Lung (tissue), 17 donors: ENCODE measurements at places on chromosomes 6 and 20. TPM values are rescaled to one million over a fixed set of nuclear protein-coding genes. Genes with fewer than 3 reads are reported as not detected.
A peak's percentile ranks its signal among the peaks of the same experiment; 100 is the strongest.

Gene BTBD3
- polyA plus RNA-seq: 12.5 TPM

DNA sequence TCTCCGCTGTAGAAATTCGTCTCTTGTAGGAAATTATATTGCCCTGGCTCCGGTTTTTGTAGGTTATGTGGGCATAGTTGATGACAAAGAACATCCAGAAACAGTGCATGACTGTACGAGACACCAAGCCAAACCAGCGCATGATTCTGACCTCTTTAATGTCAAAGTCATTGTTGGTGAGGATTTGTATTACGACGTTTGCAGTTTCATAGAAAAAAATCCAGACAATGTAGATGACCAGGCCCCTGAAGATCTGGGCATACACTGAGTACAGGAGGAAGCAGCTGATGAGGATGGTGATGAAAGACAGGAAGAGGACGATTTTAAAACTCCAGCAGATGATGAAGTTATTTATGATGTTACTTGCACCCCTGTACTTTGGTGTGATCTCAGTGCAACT is 39.1 kb upstream of the TBC1D22B start:
- DNase-seq: no peak

GRCh38 chr20:51062065-51062464 is 39.2 kb upstream of the KCNG1 start:
- DNase-seq: no peak

GRCh38 chr6:159828074-159828473 is 28.0 kb downstream of the PNLDC1 start:
- no peak for DNase-seq

Gene OR2H2
- polyA plus RNA-seq: not detected

Gene FAXC
- polyA plus RNA-seq: 4.0 TPM

- DNase-seq: peak; percentile 69
Measured at GRCh38 chr6:147204060-147204785, at the start of gene STXBP5. TSS of gene STXBP5 (plus strand) at chr6:147204417. CDS start at chr6:147204533, 116 bp downstream.

DNA sequence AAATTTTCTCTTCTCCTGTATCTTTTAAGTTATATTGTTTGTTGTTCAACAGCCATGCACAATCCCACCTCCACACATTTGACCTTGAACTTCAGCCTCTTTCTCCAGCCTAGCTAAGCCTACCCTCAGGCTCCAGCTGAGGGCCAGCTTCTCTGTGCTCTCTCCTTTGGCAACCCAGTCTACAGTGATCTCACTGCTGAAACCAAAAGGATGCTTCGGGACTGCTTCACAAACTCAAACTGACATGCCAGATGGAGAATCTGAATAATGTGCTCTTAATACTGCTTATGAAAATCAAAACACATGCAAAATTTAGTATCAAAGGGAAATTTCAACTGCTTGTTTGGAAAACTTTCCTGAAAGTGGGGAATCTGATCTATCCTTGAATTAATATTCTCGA is 16.1 kb upstream of the RIN2 start:
- no peak for DNase-seq

DNA sequence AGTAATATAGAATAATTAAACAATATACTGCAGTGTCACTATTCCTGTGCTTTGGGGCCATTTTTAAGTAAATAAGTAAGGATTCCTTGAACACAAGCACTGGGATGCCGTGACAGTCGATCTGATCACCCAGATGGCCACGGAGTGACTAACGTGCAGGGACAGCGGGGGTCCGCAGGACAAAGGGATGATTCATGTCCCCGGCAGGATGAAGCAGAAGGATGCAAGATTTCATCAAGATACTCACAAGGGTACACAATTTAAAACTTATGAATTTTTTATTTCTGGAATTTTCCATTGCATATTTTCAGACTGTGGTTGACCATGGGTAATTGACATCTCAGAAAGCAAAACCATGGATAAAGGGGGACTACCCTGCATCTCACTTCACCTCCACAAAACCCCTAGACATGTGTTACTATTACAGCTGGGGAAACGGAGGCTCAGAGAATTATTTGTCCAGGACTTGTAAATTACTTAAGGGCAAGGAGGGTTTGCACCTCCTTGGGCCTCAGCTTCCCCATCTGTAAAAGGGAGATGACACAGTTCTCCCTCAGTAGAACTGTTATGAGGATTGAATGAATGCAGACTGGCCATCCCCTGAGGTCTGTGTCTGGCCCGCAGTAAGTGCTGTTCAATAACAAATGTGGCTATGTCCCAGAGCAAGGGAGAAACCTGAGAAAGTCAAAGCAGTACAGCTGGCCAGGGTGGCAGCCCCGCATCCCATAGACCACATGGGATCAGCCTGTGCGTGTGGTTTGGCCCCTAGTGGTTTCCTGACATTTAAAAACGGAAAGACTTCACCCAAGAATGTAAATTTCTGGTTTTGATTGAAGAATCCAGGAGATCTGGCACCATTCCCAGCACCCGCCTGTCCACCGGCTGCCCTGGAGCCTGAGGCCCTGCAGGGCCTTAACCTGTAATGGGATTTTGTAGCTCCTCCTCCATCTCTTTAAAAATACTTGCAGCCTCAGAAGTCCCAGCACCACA is 235.5 kb downstream of the BMP7 start:
- DNase-seq: peak; percentile 37

- no peak for DNase-seq
Measured at GRCh38 chr6:140602431-140603248, 1228.2 kb upstream of the CITED2 start.

Gene CLPSL2
- polyA plus RNA-seq: not detected

Gene KCNB1
- polyA plus RNA-seq: 0.24 TPM

DNA sequence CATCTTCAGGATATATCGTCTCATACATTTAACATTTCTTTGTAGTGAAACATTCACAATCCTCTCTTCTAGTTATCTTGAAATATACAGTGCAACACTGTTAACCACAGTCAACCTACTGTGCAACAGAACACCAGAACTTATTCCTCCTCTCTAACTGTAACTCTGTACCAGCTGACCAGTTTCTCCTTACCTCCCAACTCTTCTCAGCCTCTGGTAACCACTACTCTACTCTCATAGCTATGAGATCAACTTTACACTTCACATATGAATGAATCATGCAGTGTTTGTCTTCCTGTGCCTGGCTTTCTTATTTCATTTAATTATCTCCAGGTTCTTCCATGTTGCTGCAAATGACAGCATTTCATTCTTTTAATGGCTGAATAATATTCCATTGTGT is 337.6 kb downstream of the BTBD9 start:
- DNase-seq: no peak

Gene RRAGD
- 17.1 TPM for polyA plus RNA-seq

DNA sequence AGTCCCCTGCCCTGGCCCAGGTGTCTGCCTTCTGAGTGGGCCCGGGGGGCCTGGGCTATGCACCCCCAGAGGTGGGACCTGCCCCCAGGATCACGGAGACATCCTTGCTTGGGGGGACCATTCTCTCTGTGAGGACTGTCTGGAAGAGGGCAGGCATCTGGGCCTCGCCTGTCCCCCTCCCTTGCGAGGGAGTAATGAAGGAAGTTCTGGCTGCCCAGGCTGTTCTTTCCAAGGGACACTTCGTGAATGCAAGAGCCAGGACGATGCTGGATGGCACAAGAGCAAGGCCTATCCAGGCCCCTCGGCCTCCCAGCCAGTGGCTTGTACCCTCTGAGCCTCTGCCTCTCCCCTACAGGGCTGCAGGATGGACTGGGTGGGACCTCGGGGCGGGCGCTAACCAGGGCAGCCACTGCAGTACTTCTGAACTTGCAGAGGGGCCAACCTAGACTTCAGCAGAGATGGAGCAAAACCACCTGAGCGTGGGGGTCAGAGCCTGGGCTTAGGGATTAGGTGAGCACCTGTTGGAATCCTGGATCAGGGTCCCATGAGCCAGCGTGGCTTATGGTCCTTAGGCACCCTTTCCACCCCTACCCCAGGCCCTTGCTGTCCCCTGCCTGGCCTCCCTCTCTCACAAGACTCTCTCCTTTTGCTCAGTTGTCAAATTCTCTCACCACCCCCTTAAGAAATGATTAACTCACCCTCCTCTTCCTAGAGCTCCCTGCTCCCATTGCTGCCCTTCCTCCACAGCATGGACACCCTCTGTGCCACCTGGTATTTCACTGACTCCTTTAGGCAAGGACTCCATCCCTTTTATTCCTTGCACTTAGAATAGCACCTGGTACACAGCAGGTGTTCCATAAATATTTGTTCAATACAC is 53.2 kb downstream of the CTCFL start:
- DNase-seq: no peak

- no peak for DNase-seq
Measured at GRCh38 chr6:166946125-166946524, 10.2 kb downstream of the RNASET2 start.

- DNase-seq: no peak
Measured at GRCh38 chr6:1091900-1092299, 220.0 kb upstream of the FOXQ1 start.

Gene STXBP5
- polyA plus RNA-seq: 9.2 TPM

DNA sequence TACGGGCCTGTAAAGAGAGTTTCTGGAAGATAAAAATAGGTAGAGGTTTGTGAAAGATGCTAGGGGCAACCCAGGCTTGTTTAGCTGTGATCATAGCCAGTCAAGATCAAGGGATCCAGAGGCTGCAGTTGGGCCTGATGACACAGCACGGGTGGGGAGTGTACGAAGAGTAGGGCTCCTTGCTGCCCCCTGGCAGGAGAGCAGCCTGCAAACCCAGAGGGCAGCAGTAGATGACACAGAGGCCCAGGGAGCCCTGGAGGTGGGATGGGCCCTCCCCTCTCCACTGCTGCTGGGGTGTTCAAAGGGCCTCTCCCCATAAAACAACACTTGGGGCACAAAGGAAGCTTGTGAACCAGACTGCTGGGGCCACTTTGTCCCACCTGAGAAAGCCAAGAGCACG is 47.2 kb downstream of the VEGFA start:
- DNase-seq: no peak

DNA sequence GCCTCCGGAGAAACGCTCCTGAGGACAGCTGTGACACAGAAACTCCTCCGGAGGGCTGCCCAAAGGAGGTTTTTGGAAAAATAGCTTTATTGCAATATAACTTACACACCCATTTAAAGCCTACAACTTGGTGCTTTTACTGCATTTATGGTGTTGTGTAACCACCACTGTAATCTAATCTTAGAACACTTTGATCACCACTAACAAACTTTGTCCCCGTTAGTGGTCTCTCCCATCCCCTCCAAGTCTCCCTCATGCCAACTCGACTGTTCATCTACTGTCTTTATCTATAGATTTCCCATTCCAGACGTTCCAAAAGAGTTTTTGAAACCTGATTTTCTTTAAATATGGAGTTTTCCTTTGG is 62.8 kb downstream of the SYNJ2 start:
- DNase-seq: no peak

Gene PKIB
- 7.4 TPM for polyA plus RNA-seq

DNA sequence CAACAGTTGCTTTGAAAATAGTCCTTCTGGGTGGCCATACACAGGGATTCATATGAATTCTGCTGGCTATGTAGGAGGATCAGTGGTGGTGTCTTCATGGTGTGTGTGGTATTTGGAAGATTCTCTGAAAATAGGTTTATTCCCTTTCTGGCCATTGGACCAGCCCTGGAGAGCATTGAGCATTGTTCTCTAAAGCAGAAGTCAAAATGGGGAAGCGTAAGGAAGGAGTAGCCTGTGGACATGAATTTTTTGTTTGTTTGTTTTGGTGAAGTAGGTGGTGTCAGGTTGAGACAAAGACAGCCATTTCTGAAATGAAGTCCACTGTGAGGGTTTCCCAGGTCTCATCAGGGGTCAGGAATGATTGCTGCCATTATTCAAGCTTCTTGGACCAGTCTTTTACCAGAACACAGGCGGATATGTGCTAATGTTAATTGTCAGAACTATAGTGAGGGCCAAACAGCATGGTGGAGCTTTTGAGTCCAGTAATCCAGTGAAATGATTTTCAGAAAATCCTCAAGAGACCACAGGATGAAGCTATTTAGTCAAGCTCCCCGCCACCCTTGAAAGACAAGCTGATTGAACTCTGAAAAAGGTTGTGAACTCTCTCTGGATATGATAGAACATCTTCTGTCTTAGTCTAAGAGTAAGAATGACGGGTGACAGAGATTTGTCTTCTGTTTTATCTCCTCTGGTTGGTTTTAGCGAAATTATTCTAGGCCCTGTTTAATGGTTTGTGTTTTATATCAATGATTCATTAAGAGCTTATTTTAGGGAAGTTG is 60.0 kb downstream of the DNAH8 start:
- DNase-seq: no peak

DNA sequence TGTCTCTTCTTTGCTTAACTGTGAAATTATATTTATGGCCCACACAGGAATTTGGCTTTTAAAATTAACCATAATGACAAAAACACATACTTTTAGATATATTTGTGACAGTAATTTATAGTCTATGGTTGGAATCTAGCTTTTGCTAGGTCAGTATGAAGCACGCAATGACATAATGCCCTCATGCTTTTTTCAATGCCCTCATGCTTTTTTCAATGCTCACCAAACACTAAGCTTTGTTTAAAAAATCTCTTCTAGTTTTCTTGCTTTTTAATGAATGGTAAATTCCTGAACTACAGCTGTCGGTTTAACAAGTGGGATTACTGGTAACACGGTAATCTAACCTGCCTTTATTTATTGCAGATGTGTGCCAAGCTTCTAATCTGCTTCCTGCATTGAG is 12.7 kb downstream of the CCN6 start:
- no peak for DNase-seq

Gene MLN
- polyA plus RNA-seq: not detected

DNA sequence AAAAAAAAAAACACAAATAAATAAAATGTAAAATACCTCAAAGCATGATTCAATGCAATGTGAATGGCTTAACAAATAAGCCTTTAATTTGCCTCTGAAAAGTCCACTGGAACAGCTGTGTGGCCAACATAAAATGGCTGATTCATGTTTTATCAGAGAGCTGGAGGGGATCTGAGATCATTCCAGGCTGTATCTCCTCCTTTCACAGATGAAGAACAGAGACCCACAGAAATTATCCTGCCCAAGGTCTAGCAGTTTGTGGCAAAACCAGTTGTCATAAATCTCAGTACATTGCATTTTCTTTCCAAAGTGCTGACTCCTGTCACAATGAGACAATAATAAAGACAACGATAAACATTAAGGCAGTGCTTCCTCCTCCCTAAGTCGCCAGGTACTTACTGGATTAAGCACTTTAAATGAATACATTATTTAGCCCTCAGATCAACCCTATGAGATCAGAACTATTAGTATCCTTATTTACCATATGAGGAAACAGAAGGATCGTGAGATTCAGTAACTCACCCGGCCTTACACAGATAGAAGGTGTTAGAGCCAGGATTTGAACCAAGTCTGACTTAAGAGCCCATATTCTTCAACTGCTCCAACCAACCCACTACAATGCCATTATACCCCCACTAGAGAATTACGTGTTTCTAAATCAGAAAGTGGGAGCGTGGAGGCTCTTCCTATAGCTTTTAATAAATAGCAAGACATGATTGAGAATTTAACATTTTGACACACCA is 118.3 kb downstream of the KIF13A start:
- DNase-seq: no peak

DNA sequence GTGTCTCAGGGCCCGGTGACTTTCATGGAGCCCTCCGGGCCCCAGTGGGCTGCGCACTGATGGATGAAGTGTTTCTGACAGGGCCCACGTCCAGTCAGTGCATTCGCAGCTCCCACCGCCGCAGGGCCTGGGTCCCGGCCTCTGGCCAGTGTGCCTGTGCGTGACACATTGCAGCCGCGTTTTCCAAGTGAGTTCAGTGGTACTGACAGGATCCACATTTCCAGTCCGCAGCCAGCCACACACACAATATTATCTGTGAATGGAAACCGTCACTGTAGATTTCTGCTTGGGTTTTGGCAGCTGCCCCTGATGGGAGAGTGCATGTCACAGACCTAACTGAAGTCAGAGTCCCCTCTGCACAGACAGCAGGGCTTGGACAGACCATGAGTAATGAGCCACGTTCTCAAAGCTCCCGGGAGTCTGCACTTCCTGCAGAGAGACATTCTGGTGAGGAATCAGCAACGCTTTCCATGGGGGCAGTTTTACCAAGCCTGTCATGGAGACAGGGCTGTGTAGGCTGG is 171.4 kb downstream of the MYLK4 start:
- peak; percentile 98 for DNase-seq

- peak; percentile 70 for DNase-seq
Measured at GRCh38 chr6:169862043-169862891, 110.8 kb downstream of the ERMARD start.
